Hindlimb muscle (tissue), 1 donor: ENCODE measurements at places on chromosomes 2 and 18. TPM values are rescaled to one million over a fixed set of nuclear protein-coding genes. Genes with fewer than 3 reads are reported as not detected.

RASGRP3 gene
- polyA plus RNA-seq = 26.4 TPM

CCL20 gene
- polyA plus RNA-seq = 0.41 TPM

DSG4 gene
- polyA plus RNA-seq = not detected

GKN2 gene
- polyA plus RNA-seq = not detected

SLC16A14 gene
- polyA plus RNA-seq = 2.8 TPM

RSAD2 gene
- 4.1 TPM for polyA plus RNA-seq

- DNase-seq = no peak
Measured at GRCh38 chr2:232667989-232668583, 29.0 kb upstream of the GIGYF2 start.

- no peak for DNase-seq
Measured at GRCh38 chr2:229380101-229380625, 109.1 kb upstream of the PID1 start.

GRCh38 chr18:39172695-39173421, 1607.3 kb upstream of the CELF4 start:
- no peak for DNase-seq

DNA sequence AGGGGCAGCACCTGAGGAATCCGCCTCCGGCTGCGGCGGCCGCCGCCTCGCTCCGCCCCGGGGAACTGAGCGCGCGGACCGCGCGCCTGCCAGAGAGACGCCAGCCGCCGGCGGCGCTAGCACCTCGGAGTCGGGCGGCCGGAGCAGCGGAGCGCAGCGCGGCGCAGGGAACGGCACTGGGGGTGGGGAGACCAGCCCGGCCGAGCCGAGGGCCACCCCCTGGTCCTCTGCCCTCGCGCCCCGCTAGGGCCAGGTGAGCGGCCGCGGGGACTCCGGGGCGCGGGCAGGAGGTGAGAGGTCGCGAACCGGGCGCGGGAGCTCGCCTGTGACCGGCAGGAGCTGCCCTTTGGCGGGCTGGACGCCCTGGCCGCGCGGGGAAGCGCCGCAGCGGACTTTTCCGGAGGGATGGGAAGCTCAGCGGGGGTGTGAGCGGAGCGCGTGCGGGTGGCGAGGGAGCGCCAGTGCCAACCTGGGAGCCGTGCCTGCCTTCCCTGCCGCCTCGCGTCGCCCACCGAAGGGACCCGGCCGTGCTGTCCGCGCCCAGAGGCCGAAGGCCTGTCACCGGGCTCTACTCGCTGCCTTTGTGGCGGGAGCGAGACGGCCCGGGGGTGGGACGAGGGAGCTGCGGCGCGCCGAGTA, at the start of gene GREB1L:
TSS of gene GREB1L (plus strand) at position 92 of the 639 bp plus-strand sequence. CDS start 141,287 bp downstream, outside the sequence.
- peak; percentile 59 for DNase-seq

GRCh38 chr2:2016651-2017311, 272.5 kb upstream of the PXDN start:
- DNase-seq = no peak

GRCh38 chr2:33505966-33506365, 29.5 kb downstream of the RASGRP3 start:
- no peak for DNase-seq

DNA sequence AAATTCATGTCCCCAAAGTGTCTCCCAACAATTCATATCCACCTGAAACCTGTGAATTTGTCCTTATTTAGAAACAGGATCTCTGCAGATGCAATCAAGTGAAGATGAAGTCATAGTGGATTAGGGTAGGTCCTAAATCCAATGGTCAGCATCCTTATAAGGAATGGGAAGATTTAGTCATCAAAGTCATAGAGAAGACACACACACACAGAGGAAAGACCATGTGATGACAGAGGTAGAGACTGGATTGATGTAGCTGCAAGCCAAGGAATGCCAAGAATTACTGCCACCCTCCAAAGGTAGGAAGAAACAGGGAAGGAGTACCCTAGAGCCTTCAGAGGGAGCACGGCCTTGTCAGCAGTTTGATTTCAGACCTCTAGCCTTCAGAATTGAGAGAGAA, 17.7 kb downstream of the ADD2 start:
- no peak for DNase-seq

GRCh38 chr2:118805064-118805690, 42.3 kb downstream of the EN1 start:
- DNase-seq = no peak

DNA sequence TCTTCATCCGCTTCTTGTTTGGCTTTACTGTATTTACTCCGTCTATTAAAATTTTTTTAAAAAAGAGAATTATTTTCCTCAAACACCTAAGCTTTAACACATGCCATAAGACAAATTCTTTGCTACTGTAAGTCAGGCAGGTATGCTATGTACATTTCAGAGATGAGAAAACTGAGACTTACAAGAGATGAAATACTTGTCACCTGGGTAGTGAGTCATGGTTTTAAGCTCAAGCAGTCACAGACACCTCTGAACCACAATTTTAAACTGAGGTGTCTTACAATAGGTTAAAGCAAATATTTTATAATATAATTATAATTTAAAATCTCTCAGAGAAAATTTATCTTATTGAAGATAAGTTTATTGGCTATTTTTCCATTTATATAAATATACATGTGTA, 126.0 kb downstream of the EPHA4 start:
- no peak for DNase-seq

- peak; percentile 76 for DNase-seq
Measured at GRCh38 chr18:59502274-59503175, 143.5 kb upstream of the LMAN1 start.

- DNase-seq = no peak
Measured at GRCh38 chr2:28956890-28957289, 24.2 kb upstream of the TOGARAM2 start.

GRCh38 chr18:62897153-62897552, 181.8 kb downstream of the PHLPP1 start:
- DNase-seq = no peak

- DNase-seq = no peak
Measured at GRCh38 chr2:163731735-163732134, 4.1 kb downstream of the FIGN start.
